ENCODE measurements at places on chromosomes 2 and 18. TPM values are rescaled to one million over a fixed set of nuclear protein-coding genes. Genes with fewer than 3 reads are reported as not detected.

The ABCB11 gene
- not detected for total RNA-seq

The SCN7A gene
- total RNA-seq = not detected

The EDAR gene
- not detected for total RNA-seq

The LYG1 gene
- not detected for total RNA-seq

The MROH2A gene
- 0.80 TPM for total RNA-seq

The CSRNP3 gene
- total RNA-seq = 2.7 TPM

The LCLAT1 gene
- 27.0 TPM for total RNA-seq

The GPR39 gene
- total RNA-seq = 8.1 TPM

The GKN1 gene
- total RNA-seq = not detected

The NPAS2 gene
- 14.8 TPM for total RNA-seq

The C2orf81 gene
- total RNA-seq = 1.4 TPM

The CLEC4F gene
- total RNA-seq = not detected

The STON1 gene
- 3.3 TPM for total RNA-seq

The RAB6C gene
- total RNA-seq = not detected

The CDH2 gene
- total RNA-seq = 90.6 TPM

The LYPD1 gene
- 153 TPM for total RNA-seq

The INPP5D gene
- not detected for total RNA-seq

The OTOS gene
- total RNA-seq = 0.34 TPM

The NFU1 gene
- 36.0 TPM for total RNA-seq

The PARD6G gene
- total RNA-seq = 1.3 TPM

The PIEZO2 gene
- 2.1 TPM for total RNA-seq

The SOWAHC gene
- 7.1 TPM for total RNA-seq

The XIRP2 gene
- not detected for total RNA-seq

The DLX1 gene
- total RNA-seq = 7.4 TPM

The SLC4A5 gene
- total RNA-seq = not detected

The KCNG3 gene
- 0.06 TPM for total RNA-seq

The SCN3A gene
- 0.98 TPM for total RNA-seq

The SH3RF3 gene
- total RNA-seq = 3.0 TPM

The BMP10 gene
- not detected for total RNA-seq

The SERPINB12 gene
- not detected for total RNA-seq

The IRS1 gene
- total RNA-seq = 6.4 TPM

The ABCG5 gene
- total RNA-seq = not detected

The SERPINB13 gene
- total RNA-seq = not detected

The LBX2 gene
- total RNA-seq = 1.7 TPM

The SPATS2L gene
- 66.2 TPM for total RNA-seq

The DOCK10 gene
- total RNA-seq = 37.2 TPM

The CD207 gene
- total RNA-seq = not detected

The MAP2 gene
- total RNA-seq = 0.34 TPM

The TTR gene
- not detected for total RNA-seq

The CNTNAP5 gene
- not detected for total RNA-seq

The GAREM1 gene
- 1.5 TPM for total RNA-seq

The LYPD6 gene
- 8.5 TPM for total RNA-seq

The NAT8 gene
- total RNA-seq = not detected

The DRC1 gene
- not detected for total RNA-seq

The SLC8A1 gene
- total RNA-seq = 9.0 TPM

The REG3A gene
- total RNA-seq = not detected
